Ascending aorta (tissue), 2 donors: ENCODE measurements at places on chromosomes 3 and 15. TPM values are rescaled to one million over a fixed set of nuclear protein-coding genes. Genes with fewer than 3 reads are reported as not detected.

The GOLGA8N gene
- 20.6 TPM for total RNA-seq

- H3K27ac ChIP-seq, result no peak overlapping the region
- H3K27me3 ChIP-seq, result no peaks in the 10 kb centered on the region
- no peaks in the 10 kb centered on the region for H3K36me3 ChIP-seq
- H3K4me3 ChIP-seq, result no peak overlapping the region
Measured at GRCh38 chr3:185089343-185089742, 63.5 kb downstream of the C3orf70 start.

The AGTR1 gene
- total RNA-seq, result 20.0 TPM

The CDHR4 gene
- not detected for total RNA-seq

- peak overlapping the region; percentile 63 for H3K27ac ChIP-seq
- no peak overlapping the region for H3K4me3 ChIP-seq
- no peak for DNase-seq
- peaks cover 20% of the 10 kb centered on the region for H3K36me3 ChIP-seq
- peaks cover 25% of the 10 kb centered on the region for H3K4me1 ChIP-seq
Measured at GRCh38 chr15:74039656-74040010, 42.7 kb downstream of the GOLGA6A start.

GRCh38 chr3:142768338-142768737, 44.5 kb downstream of the TRPC1 start:
- no peak overlapping the region for H3K4me3 ChIP-seq
- H3K27ac ChIP-seq, result no peak overlapping the region
- no peaks in the 10 kb centered on the region for H3K4me1 ChIP-seq
- DNase-seq, result no peak

- no peaks in the 10 kb centered on the region for H3K36me3 ChIP-seq
- no peak overlapping the region for H3K27ac ChIP-seq
- DNase-seq, result no peak
Measured at GRCh38 chr3:117393119-117393518, 683.5 kb downstream of the TUSC7 start.

DNA sequence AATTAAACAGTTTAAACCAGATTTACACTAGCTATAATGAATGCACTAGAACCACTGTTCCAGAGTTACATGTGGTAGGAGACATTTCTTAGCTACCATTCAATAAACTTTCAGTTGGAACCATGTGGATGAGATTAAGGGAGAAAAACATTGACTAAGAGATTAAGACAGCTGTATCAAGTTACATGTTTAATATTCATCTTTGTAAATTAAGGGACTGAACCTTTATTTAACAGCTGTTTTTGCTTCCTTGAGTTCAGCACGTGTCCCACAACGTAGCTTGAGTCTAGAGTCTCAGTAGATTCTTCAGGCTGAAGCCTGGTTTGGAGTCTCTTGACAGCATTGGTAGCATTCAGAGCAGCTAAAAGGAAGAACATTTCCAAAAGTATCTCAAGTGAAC, 27.2 kb upstream of the CFAP44 start:
- no peaks in the 10 kb centered on the region for H3K27me3 ChIP-seq
- H3K27ac ChIP-seq, result no peak overlapping the region
- no peak for DNase-seq
- H3K4me3 ChIP-seq, result no peak overlapping the region
- H3K36me3 ChIP-seq, result peaks cover 19% of the 10 kb centered on the region
- H3K4me1 ChIP-seq, result no peaks in the 10 kb centered on the region

GRCh38 chr15:45441686-45442085, 63.3 kb upstream of the GATM start:
- no peaks in the 10 kb centered on the region for H3K4me1 ChIP-seq
- no peak for DNase-seq
- H3K27me3 ChIP-seq, result no peaks in the 10 kb centered on the region
- H3K36me3 ChIP-seq, result no peaks in the 10 kb centered on the region

The ALDH1L1 gene
- total RNA-seq, result 36.1 TPM

GRCh38 chr15:39357480-39358268, 223.2 kb upstream of the THBS1 start:
- H3K27me3 ChIP-seq, result no peaks in the 10 kb centered on the region
- peaks cover 6% of the 10 kb centered on the region for H3K4me1 ChIP-seq
- H3K27ac ChIP-seq, result peak overlapping the region; percentile 52
